ENCODE measurements at places on chromosomes 3 and 15.

GRCh38 chr3:139109271-139109670 is 64.6 kb upstream of the PRR23C start:
- peak; percentile 38 for DNase-seq

GRCh38 chr15:37046876-37047614 is 53.3 kb downstream of the MEIS2 start:
- DNase-seq = no peak

DNA sequence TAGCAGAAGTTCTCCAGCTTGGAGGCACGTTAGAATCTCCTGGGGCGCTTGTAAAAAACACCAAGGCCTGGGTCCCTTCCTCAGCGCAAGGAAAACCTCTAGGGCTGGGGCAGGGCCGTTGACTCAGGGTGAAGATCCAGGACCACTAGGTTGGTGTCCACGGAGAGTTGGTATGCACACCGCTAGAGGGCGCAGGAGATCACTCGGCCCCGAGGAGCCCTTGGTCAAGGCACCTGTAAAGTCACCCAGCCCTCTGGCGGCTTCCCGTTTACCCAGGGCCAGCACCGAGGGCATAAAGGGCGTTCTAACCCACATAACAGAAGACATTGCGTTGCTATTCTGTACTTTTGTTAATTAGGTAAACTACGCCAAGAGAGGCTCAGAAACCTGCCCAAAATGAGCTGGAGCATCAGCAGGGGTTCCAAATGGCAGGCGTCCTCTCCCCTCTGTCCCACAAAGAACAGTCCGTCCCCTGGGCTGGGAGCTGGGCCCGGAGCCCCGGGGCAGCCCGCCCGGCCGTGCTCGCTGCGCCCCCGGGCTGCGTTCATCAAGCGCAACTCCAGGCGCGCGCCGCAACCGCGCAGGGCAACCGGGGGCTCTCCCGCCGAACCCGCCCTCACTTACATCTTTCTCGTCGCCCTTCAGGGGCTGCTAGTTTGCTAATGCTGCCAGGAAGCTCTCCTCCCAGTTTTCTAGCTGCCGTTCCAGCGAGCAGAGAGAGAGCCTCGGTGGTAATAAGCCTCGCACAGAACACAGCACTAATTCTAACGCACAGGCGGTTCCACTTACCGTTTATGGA is 332.1 kb downstream of the ARRDC4 start:
- DNase-seq = no peak

DNA sequence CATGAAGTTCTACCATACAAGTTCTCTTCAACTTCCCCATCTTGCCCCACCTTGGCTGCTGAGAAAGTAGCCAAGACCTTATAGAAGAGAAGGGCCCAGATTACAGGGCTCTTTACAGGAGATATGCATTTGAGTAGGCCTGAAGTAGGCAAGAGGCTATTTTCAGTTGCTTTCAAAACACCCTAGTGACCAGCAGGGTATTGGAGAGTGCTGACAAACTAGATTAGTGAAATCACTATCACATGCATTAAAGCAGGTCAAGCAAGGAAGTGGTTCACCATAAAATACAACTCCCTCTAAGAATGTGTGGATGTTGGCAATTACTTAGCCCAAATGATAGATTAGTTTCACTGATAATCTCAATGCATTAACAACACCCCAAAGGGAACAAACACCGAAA is 2.7 kb upstream of the LZTFL1 start:
- DNase-seq = no peak

DNA sequence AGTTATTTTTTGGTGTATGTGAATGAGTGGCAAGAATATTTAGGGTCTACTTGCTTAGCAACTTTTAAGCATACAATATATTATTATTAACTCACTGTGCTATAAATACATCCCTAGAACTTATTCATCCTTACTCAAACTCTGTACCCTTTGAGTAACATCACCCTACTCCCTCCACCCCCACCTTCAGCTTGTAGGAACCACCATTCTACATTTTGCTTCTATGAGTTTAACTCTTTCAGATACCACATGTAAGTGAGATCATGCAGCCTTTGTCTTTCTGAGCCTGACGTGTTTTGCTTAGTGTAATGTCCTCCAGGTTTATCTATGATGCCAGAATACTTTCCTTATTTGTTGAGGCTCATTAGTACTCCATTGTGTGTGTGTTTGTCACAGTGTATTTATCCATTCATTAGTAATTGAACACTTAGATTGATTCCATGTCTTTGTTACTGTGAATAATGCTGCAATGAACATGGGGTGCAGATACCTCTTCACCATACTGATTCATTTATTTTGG is 526.9 kb downstream of the PYDC2 start:
- DNase-seq = no peak

DNA sequence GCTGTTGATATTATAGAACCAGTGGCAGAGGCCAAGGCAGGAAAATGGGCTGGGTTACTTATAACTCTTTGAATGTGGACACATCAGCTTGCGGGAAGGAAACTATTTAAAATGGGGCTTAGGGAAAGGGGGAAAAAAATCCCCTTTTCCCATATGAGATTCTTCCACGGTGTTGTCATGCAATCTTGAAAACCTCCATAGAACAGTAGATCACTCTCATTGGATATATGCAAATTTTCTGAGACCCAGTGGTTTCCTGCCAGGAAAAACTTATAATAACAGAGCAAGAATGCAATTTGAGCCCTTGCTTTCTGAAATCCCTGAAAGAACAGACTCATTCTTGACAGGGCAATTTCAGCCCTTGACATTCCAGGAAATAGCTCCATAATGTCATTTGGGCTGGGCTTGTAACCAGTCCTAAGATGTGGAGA is 31.1 kb downstream of the TMEM212 start:
- DNase-seq = no peak
